ENCODE measurements at places on chromosomes 3 and 15. TPM values are rescaled to one million over a fixed set of nuclear protein-coding genes. Genes with fewer than 3 reads are reported as not detected.

IQCH gene
- 0.93 TPM for total RNA-seq

BCHE gene
- 6.8 TPM for total RNA-seq

ZNF80 gene
- not detected for total RNA-seq

CDHR4 gene
- total RNA-seq, result not detected

GPR27 gene
- 3.7 TPM for total RNA-seq

ST8SIA2 gene
- total RNA-seq, result not detected

XIRP1 gene
- not detected for total RNA-seq

TRH gene
- total RNA-seq, result not detected

MITF gene
- 29.5 TPM for total RNA-seq

UBAP1L gene
- total RNA-seq, result 4.9 TPM

ZNF620 gene
- total RNA-seq, result 7.0 TPM

FAM81A gene
- 1.3 TPM for total RNA-seq

NANOGP8 gene
- not detected for total RNA-seq

ASTE1 gene
- total RNA-seq, result 8.8 TPM

IMPG2 gene
- 0.29 TPM for total RNA-seq

SMCO1 gene
- not detected for total RNA-seq

WDR53 gene
- total RNA-seq, result 13.8 TPM

GABRG3 gene
- total RNA-seq, result not detected

SH3BP5 gene
- total RNA-seq, result 110 TPM

MCF2L2 gene
- 1.2 TPM for total RNA-seq

CYP8B1 gene
- total RNA-seq, result not detected

ARL14 gene
- not detected for total RNA-seq

KCTD6 gene
- 8.2 TPM for total RNA-seq

LNP1 gene
- total RNA-seq, result 1.9 TPM

NLGN1 gene
- total RNA-seq, result 3.3 TPM

IL20RB gene
- 3.7 TPM for total RNA-seq

DUOX2 gene
- 3.8 TPM for total RNA-seq

IQCF5 gene
- total RNA-seq, result not detected

LRRC34 gene
- 0.98 TPM for total RNA-seq

IRAK2 gene
- total RNA-seq, result 5.2 TPM

GUCA1C gene
- total RNA-seq, result not detected

DNAJA4 gene
- total RNA-seq, result 17.9 TPM

PRSS50 gene
- 0.20 TPM for total RNA-seq

TM4SF4 gene
- total RNA-seq, result 0.49 TPM

HCLS1 gene
- total RNA-seq, result 76.5 TPM

ARID3B gene
- 10.7 TPM for total RNA-seq

RARB gene
- 5.8 TPM for total RNA-seq

TRPM7 gene
- 44.3 TPM for total RNA-seq

DUOXA2 gene
- not detected for total RNA-seq

GPR156 gene
- total RNA-seq, result 0.09 TPM

PCSK6 gene
- 16.6 TPM for total RNA-seq

CCK gene
- 0.67 TPM for total RNA-seq

CAPN3 gene
- 45.4 TPM for total RNA-seq

NR1I2 gene
- not detected for total RNA-seq

ZNF662 gene
- 9.6 TPM for total RNA-seq

CAMK2N2 gene
- total RNA-seq, result not detected

GRAMD1C gene
- total RNA-seq, result 6.4 TPM

RBMS3 gene
- total RNA-seq, result 85.9 TPM

LRRN1 gene
- 5.2 TPM for total RNA-seq

ZDHHC3 gene
- total RNA-seq, result 125 TPM

LTK gene
- 15.1 TPM for total RNA-seq

ADIPOQ gene
- not detected for total RNA-seq

GALNT15 gene
- total RNA-seq, result 10.3 TPM
